Colonic mucosa (tissue), 4 donors: ENCODE measurements at places on chromosomes 12 and 14. TPM values are rescaled to one million over a fixed set of nuclear protein-coding genes. Genes with fewer than 3 reads are reported as not detected.

Gene TMEM121
- 0.82 TPM for total RNA-seq

Gene GPX2
- total RNA-seq: 489 TPM

Gene NANOG
- 0.40 TPM for total RNA-seq

Gene LRFN5
- 0.37 TPM for total RNA-seq

Gene ZBTB25
- 5.6 TPM for total RNA-seq

Gene CISTR
- not detected for total RNA-seq

Gene LRP1-AS
- total RNA-seq: not detected

Gene ENDOU
- total RNA-seq: not detected

Gene CNTN1
- total RNA-seq: 0.77 TPM

Gene SYT1
- 0.94 TPM for total RNA-seq

Gene TEX52
- not detected for total RNA-seq

Gene COL2A1
- 1.1 TPM for total RNA-seq

Gene PLA2G1B
- not detected for total RNA-seq

Gene JPH4
- total RNA-seq: 0.30 TPM

Gene RIMBP2
- 4.8 TPM for total RNA-seq

Gene CMKLR1
- total RNA-seq: 4.9 TPM

Gene PEBP1
- 215 TPM for total RNA-seq

Gene OR4M1
- total RNA-seq: not detected

Gene C12orf56
- total RNA-seq: 0.77 TPM

Gene PPM1H
- 7.4 TPM for total RNA-seq

Gene USP44
- 0.80 TPM for total RNA-seq

Gene RFX4
- not detected for total RNA-seq
